Foreskin melanocyte (primary cell): ENCODE measurements at places on chromosomes 5 and 9.
A peak's percentile ranks its signal among the peaks of the same experiment; 100 is the strongest.

DNA sequence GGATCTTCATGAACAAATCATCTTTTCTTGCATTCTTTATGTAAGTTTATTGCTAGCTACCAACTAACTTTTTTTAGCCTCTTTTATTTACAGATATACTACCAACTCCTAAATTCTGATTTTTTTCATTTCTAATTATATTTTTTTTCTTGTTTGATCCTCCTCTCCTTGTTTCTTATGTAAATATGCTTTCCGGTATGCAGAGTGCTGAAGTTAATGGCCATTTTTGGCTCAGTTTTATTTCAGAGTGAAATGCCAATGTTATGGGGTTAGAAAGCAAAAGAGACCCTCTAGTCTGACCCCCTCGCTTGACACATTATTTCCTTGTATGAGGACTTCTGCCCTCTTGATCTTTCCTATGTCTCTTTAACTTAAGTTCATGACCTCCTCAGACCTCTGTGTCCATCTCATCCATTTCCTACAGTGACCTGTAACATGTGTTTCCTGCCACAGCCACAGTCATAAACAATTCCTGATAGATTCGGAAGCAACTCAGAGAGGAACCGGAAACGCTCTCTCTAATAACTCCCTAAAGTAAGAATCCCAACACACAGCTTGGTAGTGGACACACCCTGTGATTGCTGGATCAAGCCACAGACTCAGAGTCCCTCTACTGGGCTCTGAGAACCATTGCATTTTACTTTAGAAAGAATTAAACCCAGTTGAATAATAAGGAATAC is 42.9 kb upstream of the AFAP1L1 start:
- peak; percentile 86 for DNase-seq

- DNase-seq = no peak
These were observed 178.2 kb upstream of the S1PR3 start for GRCh38 chr9:88812938-88813637.

DNA sequence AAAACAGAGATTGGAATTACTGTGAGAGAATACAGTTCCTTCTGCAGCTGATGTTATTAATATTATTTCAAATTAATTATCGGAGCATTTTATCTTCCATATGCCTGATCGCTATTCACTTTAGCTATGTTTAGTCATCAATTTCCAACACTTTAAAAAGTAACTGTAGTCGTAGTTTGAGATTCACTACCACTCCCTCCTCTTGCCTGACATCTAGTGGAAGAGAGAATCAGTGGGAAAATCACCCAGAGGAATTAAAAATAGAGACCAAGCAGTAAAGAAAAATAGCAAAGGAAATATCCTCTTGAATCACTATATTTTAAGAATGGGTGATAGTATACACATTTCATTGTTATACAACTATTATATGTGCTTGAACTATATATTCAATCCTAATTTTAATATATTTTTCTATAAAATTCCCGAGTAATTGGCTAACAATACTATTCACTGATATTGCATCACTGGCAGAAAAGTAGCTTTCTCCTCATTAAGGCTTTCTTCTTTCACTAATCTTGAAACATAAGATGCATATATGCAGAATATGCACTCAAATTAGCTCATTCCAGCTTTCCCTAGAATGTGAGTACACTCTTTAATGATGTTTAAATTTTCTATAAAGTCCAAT is 708.7 kb downstream of the CDH9 start:
- DNase-seq = no peak

- peak; percentile 78 for DNase-seq
These were observed 19.7 kb downstream of the MYO10 start for GRCh38 chr5:16916262-16916878.

- no peak for DNase-seq
These were observed 201.3 kb upstream of the CLINT1 start for GRCh38 chr5:158060212-158060611.

- no peak for DNase-seq
These were observed 9.7 kb upstream of the JADE2 start for GRCh38 chr5:134515801-134516200.

GRCh38 chr5:60444661-60445360 is 255.2 kb downstream of the DEPDC1B start:
- DNase-seq = no peak

GRCh38 chr9:129052592-129052991 is 16.2 kb downstream of the MIGA2 start:
- DNase-seq = no peak

- no peak for DNase-seq
These were observed 281.5 kb upstream of the SLC24A2 start for GRCh38 chr9:20070336-20070735.

- peak; percentile 0 for DNase-seq
These were observed 1312.0 kb upstream of the WWC1 start for GRCh38 chr5:166979307-166979895.

DNA sequence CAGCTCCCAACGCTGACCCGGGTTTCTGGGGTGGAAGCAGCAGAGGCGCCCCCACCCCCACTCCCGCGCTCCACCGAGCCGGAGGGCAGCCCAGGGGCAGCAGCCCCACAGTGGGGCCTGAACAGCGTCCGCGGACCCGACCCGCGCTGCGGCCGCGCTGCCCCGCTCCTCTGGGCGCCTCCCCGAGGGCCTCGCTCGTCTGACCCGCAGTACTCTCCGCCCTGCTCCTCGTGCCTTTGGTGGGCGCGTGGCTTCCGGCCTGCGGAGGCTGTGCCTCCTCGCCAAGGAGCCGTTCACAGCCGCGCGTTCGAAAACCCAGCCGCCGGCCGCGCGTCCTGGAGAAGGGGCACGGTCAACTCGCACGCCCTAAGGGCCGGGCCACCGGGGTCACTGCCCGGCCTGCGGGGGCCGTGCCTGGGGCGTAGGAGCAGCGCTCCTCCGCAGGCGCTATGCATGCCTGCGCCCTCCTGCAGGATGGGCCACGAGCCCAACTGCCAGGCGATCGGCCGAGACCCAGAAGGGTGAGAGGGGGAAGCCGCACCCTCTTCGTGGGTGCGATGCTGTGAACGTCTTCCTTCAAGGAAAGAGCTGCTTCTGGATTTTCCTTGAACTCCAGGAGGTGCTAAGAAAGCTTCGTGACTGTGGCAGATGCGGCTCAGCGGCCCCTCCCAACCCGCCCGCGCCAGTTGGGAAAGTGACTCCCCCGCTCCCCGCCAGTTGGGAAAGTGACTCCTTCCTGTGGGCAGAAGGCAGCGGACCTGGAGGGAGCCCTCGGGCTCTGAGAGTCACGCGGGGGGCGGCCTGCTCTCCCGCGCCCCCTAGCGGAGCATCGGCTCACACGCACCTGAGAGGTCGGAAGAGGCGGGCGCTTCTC is 82.7 kb downstream of the HSD17B3 start:
- no peak for DNase-seq

- no peak for DNase-seq
These were observed 26.1 kb downstream of the ADAMTS2 start for GRCh38 chr5:179319123-179319522.

DNA sequence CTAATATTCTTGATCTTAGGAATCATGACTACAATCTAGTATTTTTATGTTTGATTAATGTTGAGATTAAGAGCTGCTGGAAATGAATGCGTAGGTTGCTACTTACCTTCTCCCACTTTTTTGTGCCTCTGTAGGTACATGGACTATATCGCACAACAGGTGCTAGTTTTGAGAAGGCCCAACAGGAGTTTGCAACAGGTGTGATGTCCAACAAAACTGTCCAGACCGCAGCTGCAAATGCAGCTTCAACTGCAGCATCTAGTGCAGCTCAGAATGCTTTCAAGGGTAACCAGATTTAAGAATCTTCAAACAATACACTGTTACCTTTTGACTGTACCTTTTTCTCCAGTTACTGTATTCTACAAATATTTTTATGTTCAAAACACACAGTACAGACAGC is 115.0 kb downstream of the SCAMP1 start:
- DNase-seq = no peak
